ENCODE measurements at places on chromosomes 6 and 20.

- no peak for DNase-seq
Observed at GRCh38 chr6:7106215-7106751, 1.5 kb upstream of the RREB1 start.

DNA sequence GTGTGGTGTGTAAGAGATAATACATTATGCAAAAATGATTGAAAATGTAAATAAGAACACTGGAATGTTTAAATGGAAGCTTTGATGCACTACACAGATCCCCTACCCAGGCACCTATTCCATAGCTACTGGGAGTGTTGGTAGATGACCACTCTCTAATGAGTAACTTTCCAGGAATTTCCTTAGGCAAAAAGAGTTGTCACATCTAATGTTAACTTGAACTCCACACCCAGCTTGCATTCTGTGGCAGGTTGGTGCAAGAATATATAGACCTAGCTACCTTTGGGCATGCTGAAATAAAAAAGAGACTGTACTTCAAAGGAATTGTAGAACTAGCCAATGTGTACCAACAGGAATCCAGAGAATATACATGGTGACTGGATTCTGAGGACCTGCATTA is 1254.2 kb upstream of the EYS start:
- no peak for DNase-seq

DNA sequence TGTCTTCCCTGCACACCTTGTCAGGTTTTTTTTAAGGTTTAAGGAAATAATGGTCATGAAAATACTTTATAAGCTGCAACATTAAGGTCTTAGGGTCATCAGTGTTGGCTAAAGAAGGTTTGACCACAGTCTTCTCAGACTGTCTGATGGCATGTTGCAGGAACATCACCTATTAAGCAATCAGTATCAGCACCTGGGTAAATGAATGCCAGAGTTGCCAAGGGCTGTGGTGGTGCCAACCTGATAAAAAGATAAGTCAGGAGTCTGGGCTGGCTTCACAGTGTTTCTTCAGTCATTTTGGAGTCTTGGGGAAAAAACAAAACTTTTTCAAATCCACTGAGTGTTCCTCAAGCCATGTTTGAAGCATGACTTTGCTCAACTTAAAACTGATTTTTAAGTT is 61.5 kb upstream of the VSTM2L start:
- DNase-seq: no peak

- no peak for DNase-seq
Observed at GRCh38 chr6:395432-396125, 4.0 kb downstream of the IRF4 start.

DNA sequence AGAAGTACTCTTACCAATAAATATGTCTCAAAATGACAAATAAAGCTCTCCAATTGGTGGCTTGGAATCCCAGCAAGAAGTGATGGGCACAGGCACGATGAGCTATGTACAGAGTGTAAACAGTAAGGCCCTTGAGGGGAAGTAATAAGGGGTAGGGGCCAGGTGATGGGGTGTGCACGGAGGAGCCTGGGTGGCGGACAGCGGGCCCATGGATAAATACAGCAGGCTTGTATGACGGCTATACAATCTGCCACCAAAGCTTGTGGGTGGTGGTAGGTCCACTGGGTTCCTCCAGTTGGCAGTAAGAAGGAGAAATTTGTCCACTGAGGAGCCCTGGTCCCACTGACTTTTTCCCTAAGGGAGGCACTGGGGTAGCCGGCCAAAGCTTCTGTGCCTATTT is 205.4 kb upstream of the RNF24 start:
- no peak for DNase-seq

- no peak for DNase-seq
Observed at GRCh38 chr6:36598739-36599318, 4.7 kb downstream of the SRSF3 start.

- no peak for DNase-seq
Observed at GRCh38 chr6:144364782-144365181, 79.6 kb downstream of the UTRN start.

- DNase-seq: no peak
Observed at GRCh38 chr6:48511378-48511777, 400.4 kb upstream of the PTCHD4 start.

- DNase-seq: no peak
Observed at GRCh38 chr20:18783385-18783959, 30.1 kb upstream of the SCP2D1 start.

DNA sequence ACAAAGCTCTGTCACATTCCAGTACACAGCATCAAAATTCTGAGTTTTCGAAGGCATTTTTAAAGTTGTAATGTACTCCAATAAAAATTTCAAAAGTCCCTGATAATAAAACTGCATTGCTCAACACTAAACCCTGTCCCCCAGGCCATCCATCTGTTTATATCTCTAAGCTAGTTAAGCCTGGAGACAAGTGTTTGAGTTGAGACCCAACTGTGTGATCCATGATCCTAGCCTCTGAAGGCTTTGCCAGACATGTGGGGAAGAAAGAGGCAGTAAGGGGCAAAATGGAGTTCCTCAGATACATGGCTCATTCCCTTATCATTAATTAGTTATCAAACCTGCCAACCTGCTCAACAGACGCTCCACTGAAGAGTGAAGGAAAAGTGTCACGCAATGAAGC is 198.4 kb downstream of the ISM1 start:
- DNase-seq: no peak

GRCh38 chr6:128554302-128554701 is 33.9 kb upstream of the PTPRK start:
- no peak for DNase-seq

DNA sequence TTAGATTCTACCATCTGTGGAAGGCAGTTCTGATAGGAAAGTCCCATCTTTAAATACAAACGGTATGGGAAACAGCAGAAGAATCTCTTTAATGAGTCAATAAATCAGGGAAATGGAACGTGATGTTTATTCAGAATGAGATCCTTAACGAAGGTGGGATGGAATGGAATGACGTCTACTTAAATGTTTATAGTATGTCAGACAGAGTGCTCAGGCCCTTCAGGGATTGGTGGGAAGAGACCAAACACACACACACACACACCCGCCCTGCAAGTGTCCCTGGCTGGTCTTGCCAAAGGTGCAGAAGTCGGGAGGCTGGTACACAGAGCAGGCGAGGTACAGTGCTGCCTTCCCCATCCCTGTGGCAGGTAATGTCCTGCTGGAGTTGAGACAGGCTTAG is 164.0 kb downstream of the FARS2 start:
- DNase-seq: no peak

GRCh38 chr20:38241201-38241600 is 19.3 kb downstream of the KIAA1755 start:
- no peak for DNase-seq

GRCh38 chr20:62888406-62888805 is 26.8 kb upstream of the TCFL5 start:
- DNase-seq: no peak

GRCh38 chr20:46118481-46119020 is 437 bp downstream of the CD40 start:
- DNase-seq: no peak

DNA sequence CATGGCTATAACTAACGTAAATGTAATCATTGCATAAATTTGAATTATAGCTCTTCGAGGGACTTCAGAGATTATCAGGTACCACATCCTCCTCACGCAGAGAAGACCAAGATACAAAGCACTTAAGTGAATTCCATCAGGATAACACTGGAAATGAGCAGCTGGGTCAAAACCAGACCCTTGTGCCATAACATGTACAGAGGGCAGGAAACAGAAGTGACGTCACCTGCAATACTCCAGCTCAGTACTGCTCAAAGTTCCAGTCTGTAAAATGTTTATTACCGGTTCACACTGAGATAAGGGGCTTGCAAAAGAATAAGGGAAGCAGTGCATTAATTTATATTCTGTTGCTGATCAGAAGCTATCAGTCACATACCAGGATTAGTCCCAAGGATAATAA is 45.8 kb downstream of the RGS17 start:
- DNase-seq: no peak

- DNase-seq: no peak
Observed at GRCh38 chr20:623704-624103, 13.6 kb upstream of the TCF15 start.

DNA sequence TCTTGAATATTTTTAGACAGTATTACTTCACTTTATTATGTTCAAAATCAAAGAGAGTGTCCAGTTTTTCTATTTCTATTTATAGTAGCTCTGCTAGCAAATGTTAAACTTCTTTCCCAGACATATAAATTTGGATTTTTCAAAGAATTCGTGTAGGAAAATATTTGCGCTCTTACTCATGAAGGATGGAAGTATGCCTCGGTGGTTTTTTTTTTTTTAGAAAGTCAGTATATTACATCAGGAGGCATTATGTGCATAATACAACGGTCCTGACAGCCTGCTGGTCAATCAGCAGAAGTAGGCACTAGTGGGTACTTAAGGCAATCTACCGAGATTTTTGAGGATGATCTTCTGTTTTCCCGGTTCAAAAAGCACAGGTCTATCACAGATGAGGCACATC is 249.3 kb downstream of the TBX18 start:
- DNase-seq: no peak
